ENCODE measurements at places on chromosomes 7 and 10. TPM values are rescaled to one million over a fixed set of nuclear protein-coding genes. Genes with fewer than 3 reads are reported as not detected.

Gene POLR2J2
- 0.23 TPM for total RNA-seq

Gene EFCAB10
- total RNA-seq = not detected

Gene JCAD
- 16.6 TPM for total RNA-seq

Gene HYCC1
- 72.2 TPM for total RNA-seq

Gene HGF
- total RNA-seq = 33.2 TPM

Gene DDC
- total RNA-seq = not detected

Gene C10orf67
- not detected for total RNA-seq

Gene SPAM1
- total RNA-seq = not detected

Data from pericardium fibroblast (primary cell).